ENCODE measurements at places on chromosomes 7 and 10. TPM values are rescaled to one million over a fixed set of nuclear protein-coding genes. Genes with fewer than 3 reads are reported as not detected.

The PILRB gene
- 5.0 TPM for total RNA-seq

The CUX1 gene
- 37.9 TPM for total RNA-seq

The ELN gene
- 6.5 TPM for total RNA-seq

The ZNF12 gene
- 11.1 TPM for total RNA-seq

The ARL4A gene
- 18.1 TPM for total RNA-seq

The ASCC1 gene
- total RNA-seq: 37.5 TPM

The LEP gene
- total RNA-seq: not detected

The HTR5A gene
- total RNA-seq: not detected

The ACTL6B gene
- not detected for total RNA-seq

The TAS2R5 gene
- total RNA-seq: 0.43 TPM

The CYP2E1 gene
- 0.52 TPM for total RNA-seq

The MMD2 gene
- not detected for total RNA-seq

The PRSS37 gene
- total RNA-seq: not detected

The CFAP70 gene
- total RNA-seq: 2.1 TPM

The ANXA8L1 gene
- total RNA-seq: 0.17 TPM

The NEUROD6 gene
- not detected for total RNA-seq

The SGCE gene
- 97.0 TPM for total RNA-seq

The OR6B1 gene
- not detected for total RNA-seq

The GDF2 gene
- not detected for total RNA-seq

The GLI3 gene
- 4.9 TPM for total RNA-seq

The CELF2 gene
- 4.4 TPM for total RNA-seq

The NUP205 gene
- 21.9 TPM for total RNA-seq

The NT5C3A gene
- total RNA-seq: 19.4 TPM

The IFRD1 gene
- 46.7 TPM for total RNA-seq

The PPP1R3C gene
- 125 TPM for total RNA-seq

The PDK4 gene
- total RNA-seq: 0.47 TPM

The CALHM1 gene
- not detected for total RNA-seq

The LAMB1 gene
- 684 TPM for total RNA-seq

The NPSR1 gene
- not detected for total RNA-seq

The TSPAN33 gene
- total RNA-seq: 0.16 TPM

The NT5C2 gene
- total RNA-seq: 69.0 TPM

The CALD1 gene
- total RNA-seq: 221 TPM

The ARID5B gene
- 39.2 TPM for total RNA-seq

The SLC26A5 gene
- total RNA-seq: not detected

The CFAP69 gene
- 5.0 TPM for total RNA-seq

The FAM237B gene
- total RNA-seq: not detected

The UBTD1 gene
- 17.7 TPM for total RNA-seq

The TMEM176A gene
- not detected for total RNA-seq

The BHLHA15 gene
- total RNA-seq: 0.16 TPM

The POP7 gene
- total RNA-seq: 31.2 TPM

The CPED1 gene
- 36.9 TPM for total RNA-seq

The GRM8 gene
- total RNA-seq: not detected

The AKR1C1 gene
- 282 TPM for total RNA-seq

The ZCCHC24 gene
- total RNA-seq: 35.1 TPM

The MINDY4 gene
- total RNA-seq: 4.4 TPM

The PAPOLB gene
- total RNA-seq: under 0.01 TPM

The TMEM140 gene
- total RNA-seq: 12.0 TPM

The PDZD7 gene
- 2.0 TPM for total RNA-seq

The CYP3A7 gene
- total RNA-seq: 1.1 TPM

The NRAP gene
- under 0.01 TPM for total RNA-seq

The ERV3-1 gene
- 6.5 TPM for total RNA-seq

The SPDYE9 gene
- total RNA-seq: not detected

The HOXA3 gene
- total RNA-seq: 1.3 TPM

The GRID2IP gene
- total RNA-seq: under 0.01 TPM

The TMEM130 gene
- 1.3 TPM for total RNA-seq

The SPDYE5 gene
- total RNA-seq: not detected

All from bronchial smooth muscle cell (primary cell).